ENCODE measurements at places on chromosomes 2 and 18.
A peak's percentile ranks its signal among the peaks of the same experiment; 100 is the strongest.

DNA sequence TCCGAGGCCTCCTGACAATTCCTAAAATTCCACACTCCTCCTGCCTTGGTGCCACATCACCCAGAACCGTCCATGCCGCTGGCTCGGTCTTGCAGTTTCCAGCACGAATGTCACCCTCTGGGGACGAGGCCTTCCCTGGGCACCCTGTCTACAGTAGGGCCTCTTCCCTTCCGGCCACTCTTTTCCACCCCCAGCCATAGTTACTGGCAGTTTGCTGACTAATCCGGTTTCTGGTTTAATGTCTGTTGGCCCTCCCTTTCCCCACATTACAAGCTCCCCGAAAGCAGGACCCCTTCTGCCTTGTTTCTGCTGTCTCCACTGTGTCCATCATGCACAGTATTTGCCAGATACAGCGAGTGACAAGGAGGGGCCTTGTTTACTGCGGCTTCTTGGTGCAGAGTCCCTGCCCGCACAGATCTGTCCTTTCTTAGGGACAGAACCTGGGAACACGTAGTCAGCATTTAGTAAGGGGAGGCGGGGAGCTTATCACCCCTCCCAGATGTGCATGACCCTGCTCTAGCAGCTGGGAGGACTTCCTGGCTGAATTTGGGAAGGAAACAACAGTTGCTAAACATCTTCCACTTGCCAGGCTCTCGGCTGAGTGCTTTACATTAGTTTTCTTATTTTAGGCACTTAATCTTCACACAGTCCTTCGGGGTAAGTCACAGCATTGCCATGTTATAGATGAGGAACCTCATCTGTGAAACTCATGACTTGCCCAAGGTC, 23.6 kb upstream of the CATIP start:
- no peak for DNase-seq

DNA sequence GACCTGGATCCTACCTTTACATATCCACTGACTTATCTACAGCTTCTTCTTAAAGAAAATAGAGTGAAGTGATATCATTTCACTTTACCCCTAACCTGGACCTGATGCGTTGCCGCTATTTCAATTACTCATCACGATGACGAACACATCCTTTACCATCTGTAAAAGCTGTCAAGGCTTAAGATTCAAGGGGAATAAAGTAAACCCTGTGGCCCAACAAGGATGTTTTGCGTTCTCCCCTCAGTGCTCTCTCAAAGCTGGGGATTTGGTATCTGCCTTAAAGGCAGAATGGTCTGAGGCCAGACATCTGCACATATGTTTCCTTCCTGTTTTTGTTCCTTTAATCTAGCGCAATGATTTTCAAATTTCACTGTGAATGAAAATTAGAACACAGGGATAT, 100.1 kb upstream of the KLF7 start:
- DNase-seq = peak; percentile 42

DNA sequence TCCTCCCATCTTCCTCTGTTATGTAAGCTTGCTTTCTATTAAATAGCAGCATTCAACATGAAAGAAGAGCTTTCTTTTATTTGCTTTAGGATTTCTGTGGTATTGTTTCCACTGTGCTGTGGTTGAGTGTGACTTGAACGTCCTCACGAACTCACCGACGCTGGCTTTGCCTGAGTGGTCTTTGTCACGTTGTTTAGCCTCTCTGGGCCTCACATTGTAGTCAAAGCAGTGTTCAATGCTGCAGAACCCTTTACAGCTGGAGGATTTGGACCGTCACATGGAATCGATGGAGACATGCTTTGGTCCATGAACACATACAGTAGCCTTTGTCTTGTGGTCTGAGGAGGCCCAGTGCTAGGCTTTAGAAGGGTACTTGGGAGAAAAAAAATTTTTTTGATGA, 66.3 kb downstream of the TANC1 start:
- DNase-seq = no peak

- DNase-seq = peak; percentile 21
These were observed 5.6 kb downstream of the TXNL4A start for GRCh38 chr18:79982736-79983135.

DNA sequence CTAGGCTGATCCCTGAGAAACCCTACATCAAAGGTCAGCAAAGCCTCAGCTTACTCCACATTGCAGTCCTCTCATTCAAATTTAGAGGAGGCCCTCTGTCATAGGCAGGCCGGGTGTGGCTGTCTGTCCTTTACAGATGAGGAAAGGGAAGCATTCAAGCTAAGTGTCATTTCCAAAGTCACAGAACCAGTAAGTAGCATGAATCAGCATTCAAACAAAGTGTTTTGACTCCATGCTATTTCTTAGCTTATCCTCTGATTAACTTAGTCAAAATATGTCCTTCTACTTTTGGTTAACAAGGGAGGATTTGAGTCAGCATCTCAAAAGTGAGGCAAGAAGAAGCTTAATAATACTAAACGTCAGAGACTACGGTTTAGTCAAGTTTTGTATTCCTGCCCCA, 409.0 kb upstream of the POU3F3 start:
- no peak for DNase-seq

DNA sequence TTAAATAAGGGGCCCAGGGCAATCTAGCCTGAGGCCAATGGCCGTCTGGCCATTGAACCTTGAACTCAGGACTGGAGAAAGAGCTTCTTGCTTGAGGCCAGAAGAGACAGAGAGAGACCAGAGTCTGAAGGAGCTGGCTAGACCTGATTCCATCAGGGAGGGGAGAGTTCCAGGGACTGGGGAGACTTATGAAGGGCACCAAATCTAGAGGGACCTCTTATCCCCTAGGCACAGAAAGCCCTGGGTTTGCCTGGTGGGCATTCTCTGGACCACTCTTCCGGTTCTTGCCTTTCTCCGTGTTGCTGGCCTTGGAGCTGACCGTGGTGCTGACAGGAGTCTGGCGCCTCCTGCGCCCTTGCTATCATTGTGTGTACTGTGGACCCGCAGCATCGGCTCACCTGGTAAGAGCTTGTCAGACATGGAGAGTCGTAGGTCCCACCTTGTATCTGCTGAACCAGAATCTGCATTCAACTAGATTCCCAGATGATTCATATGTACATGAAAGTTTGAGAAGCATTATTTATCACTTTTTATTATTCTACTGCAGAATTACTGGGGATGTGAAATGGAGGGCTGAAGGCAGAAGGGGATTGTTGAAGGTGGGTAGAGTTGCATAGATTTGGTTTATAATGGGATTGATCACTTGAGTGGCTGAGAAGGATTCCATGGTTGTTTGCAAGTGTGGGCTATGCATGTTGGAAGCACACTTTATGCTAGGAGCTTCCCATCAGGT, 4.3 kb upstream of the TRPM8 start:
- DNase-seq = peak; percentile 43

All from cardiac fibroblast (primary cell).